ENCODE measurements at places on chromosomes 2 and 18. TPM values are rescaled to one million over a fixed set of nuclear protein-coding genes. Genes with fewer than 3 reads are reported as not detected.
A peak's percentile ranks its signal among the peaks of the same experiment; 100 is the strongest.

GALR1 gene
- not detected for total RNA-seq

CRYBA2 gene
- not detected for total RNA-seq

COL6A3 gene
- 30.3 TPM for total RNA-seq

PIKFYVE gene
- total RNA-seq: 12.6 TPM

FOXD4L1 gene
- not detected for total RNA-seq

SLC5A7 gene
- total RNA-seq: not detected

TFCP2L1 gene
- 29.9 TPM for total RNA-seq

CDH19 gene
- total RNA-seq: 0.38 TPM

PDE11A gene
- total RNA-seq: 0.12 TPM

TDRD15 gene
- total RNA-seq: not detected

SERPINB3 gene
- 349 TPM for total RNA-seq

DNA sequence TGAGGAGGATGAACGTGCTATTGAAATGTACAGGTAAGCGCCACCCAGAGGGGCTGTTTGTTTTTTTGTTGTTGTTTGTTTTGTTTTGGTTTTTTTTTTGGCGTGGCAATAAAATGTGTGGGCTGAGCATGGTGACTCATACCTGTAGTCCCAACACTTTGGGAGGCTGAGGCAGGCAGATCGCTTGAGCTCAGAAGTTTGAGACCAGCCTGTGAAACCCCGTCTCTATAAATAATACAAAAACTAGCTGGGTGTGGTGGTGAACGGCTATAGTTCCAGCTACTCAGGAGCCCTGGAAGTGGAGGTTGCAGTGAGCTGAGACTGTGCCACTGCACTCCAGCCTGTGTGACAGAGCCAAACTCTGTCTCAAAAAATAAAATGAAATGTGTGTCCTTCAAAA, 6.2 kb downstream of the PDCL3 start:
- H3K27ac ChIP-seq: no peak overlapping the region
- H3K27me3 ChIP-seq: no peaks in the 10 kb centered on the region
- H3K36me3 ChIP-seq: peaks cover 11% of the 10 kb centered on the region
- no peak overlapping the region for H3K4me3 ChIP-seq

DNA sequence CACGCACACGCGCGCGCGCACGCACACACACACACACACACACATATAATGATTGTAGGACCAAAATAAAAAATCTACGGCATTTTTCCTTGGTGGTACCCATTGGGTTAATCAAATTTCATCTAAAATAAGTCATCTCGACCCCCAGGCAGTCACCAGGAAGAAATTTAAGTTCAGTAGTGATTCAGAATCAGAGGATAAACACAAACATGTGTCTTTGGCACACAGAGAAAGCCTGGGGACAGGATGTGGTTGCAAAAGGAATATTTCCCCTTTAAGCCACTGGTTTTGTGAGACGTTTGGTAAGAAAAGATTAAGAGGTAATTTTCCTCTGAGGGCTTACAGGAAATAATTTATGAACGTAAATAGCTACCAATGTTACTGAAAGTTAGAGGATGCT, 171.6 kb upstream of the PIEZO2 start:
- H3K27me3 ChIP-seq: no peaks in the 10 kb centered on the region
- no peaks in the 10 kb centered on the region for H3K36me3 ChIP-seq
- H3K27ac ChIP-seq: no peak overlapping the region
- H3K4me3 ChIP-seq: no peak overlapping the region
- H3K4me1 ChIP-seq: no peaks in the 10 kb centered on the region
- DNase-seq: no peak

- no peak overlapping the region for H3K27ac ChIP-seq
- H3K4me3 ChIP-seq: no peak overlapping the region
Observed at GRCh38 chr2:173415431-173416381, 61.0 kb downstream of the CDCA7 start.

DNA sequence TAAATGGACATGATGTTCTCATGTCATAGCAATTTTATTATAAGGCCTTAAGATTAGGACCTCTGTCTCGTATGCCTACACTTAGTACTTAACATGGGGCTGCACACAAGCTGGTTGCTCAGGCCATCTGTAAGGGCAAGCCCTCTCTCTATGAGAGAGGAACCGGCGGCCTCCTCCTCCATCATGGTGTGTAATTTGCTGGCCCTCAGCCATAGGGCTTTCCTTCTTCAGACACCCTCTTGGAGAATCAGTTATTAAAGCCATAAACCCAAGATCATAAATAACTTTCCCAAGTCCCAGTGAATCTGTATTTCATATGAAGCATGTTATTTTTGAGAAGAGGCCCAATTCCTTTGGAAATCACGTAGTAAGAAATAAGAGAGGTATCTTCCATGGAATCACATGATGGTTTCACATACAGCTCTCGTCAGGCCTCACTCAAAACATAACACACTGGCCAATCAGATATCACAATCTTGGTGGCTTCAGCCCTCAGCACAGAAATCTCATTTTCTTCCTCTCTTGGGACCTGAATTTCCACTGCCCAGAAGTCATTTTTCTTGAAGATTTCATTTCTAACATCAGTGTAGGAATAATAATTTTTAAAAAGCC, 92.6 kb downstream of the RDH14 start:
- H3K4me1 ChIP-seq: no peaks in the 10 kb centered on the region
- no peaks in the 10 kb centered on the region for H3K27me3 ChIP-seq
- H3K4me3 ChIP-seq: no peak overlapping the region
- H3K27ac ChIP-seq: no peak overlapping the region

- no peaks in the 10 kb centered on the region for H3K36me3 ChIP-seq
- H3K4me3 ChIP-seq: no peak overlapping the region
- DNase-seq: no peak
- H3K27ac ChIP-seq: peak overlapping the region; percentile 17
- no peaks in the 10 kb centered on the region for H3K27me3 ChIP-seq
- peaks cover 13% of the 10 kb centered on the region for H3K4me1 ChIP-seq
Observed at GRCh38 chr2:42973726-42974125, 181.3 kb upstream of the HAAO start.

DNA sequence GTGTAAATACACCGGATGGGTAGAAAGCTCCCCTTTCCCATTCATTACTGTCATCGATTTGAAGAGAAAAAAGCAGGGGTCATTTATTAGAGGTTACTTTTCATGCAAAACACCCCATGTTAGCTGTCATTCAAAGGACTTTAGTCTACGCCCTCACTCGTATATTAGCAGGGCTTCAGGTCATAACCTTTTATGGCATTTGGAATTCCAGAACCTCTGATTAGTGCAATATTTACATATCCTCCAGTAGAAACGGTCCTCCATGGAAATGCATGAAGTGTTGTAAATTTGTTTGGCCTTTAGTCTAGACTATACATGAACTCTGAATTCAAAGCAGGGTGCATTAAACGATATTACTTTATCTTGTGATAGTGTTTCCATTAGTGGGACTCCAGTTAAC, 180.5 kb downstream of the ZNF516 start:
- no peaks in the 10 kb centered on the region for H3K27me3 ChIP-seq
- DNase-seq: no peak
- H3K36me3 ChIP-seq: no peaks in the 10 kb centered on the region

- no peaks in the 10 kb centered on the region for H3K27me3 ChIP-seq
- no peak overlapping the region for H3K4me3 ChIP-seq
- H3K27ac ChIP-seq: no peak overlapping the region
Observed at GRCh38 chr18:28043631-28044030, 133.3 kb downstream of the CDH2 start.

GRCh38 chr2:166675553-166675952, 181.5 kb upstream of the SCN7A start:
- no peaks in the 10 kb centered on the region for H3K27me3 ChIP-seq
- no peaks in the 10 kb centered on the region for H3K4me1 ChIP-seq
- no peaks in the 10 kb centered on the region for H3K36me3 ChIP-seq
- no peak overlapping the region for H3K4me3 ChIP-seq
- H3K27ac ChIP-seq: no peak overlapping the region
- no peak for DNase-seq

DNA sequence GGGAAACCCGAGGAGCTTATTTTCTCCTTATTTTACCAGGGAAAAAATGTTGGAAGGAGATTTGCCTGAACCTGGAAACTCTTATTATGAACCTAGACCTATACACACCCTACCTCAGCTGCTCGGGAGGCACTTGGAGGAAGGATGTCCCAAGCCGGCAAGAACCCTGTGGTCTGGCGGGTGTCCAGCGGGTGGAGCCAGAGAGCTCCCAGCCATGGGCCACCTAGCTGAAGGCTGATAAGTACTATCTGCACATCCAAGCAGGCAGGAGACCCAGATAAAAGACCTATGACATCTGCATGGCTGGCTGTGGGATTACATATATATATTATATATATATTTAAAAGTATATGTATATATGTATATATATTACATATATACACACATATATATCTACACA, 1.1 kb upstream of the SLC14A1 start:
- no peaks in the 10 kb centered on the region for H3K36me3 ChIP-seq
- no peaks in the 10 kb centered on the region for H3K4me1 ChIP-seq

DNA sequence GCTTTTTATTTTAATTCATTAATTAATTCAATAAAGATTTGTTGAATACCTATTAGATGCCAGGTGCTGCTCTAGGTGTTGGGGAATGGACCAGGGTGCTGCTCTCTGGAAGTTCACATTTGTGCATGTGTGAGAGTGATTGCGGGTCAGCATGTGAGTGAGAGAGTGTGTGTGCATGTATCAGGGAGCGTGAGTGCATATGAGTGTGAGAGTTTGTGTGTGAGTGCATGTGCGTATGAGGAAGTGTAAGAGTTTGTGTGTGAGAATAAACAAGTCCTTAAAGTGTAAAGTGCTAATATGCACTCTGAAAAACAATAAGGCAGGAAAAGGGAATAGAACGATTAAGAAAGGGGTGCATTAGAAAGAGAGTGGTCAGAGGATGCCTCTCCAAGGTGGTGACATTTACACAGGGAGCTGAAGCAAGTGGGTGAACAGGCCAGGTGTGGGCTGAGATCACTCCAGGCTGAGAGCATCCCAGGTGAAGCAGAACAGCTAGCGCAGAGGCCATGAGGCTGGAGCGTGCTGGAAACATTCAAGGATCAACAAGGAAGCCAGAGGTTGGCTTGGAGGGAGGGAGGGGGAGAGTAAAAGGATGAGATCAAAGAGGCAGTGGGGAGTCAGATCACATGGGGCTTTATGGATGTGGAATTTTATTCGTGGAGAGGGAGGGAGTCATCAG, 50.5 kb upstream of the SLC1A4 start:
- no peak for DNase-seq
- H3K4me1 ChIP-seq: peaks cover 9% of the 10 kb centered on the region
- no peaks in the 10 kb centered on the region for H3K27me3 ChIP-seq
- no peak overlapping the region for H3K27ac ChIP-seq
- no peak overlapping the region for H3K4me3 ChIP-seq
- H3K36me3 ChIP-seq: no peaks in the 10 kb centered on the region

GRCh38 chr18:21132398-21132918, 20.8 kb upstream of the ROCK1 start:
- H3K4me3 ChIP-seq: no peak overlapping the region
- no peaks in the 10 kb centered on the region for H3K36me3 ChIP-seq
- H3K27ac ChIP-seq: no peak overlapping the region
- no peak for DNase-seq
- H3K27me3 ChIP-seq: no peaks in the 10 kb centered on the region

DNA sequence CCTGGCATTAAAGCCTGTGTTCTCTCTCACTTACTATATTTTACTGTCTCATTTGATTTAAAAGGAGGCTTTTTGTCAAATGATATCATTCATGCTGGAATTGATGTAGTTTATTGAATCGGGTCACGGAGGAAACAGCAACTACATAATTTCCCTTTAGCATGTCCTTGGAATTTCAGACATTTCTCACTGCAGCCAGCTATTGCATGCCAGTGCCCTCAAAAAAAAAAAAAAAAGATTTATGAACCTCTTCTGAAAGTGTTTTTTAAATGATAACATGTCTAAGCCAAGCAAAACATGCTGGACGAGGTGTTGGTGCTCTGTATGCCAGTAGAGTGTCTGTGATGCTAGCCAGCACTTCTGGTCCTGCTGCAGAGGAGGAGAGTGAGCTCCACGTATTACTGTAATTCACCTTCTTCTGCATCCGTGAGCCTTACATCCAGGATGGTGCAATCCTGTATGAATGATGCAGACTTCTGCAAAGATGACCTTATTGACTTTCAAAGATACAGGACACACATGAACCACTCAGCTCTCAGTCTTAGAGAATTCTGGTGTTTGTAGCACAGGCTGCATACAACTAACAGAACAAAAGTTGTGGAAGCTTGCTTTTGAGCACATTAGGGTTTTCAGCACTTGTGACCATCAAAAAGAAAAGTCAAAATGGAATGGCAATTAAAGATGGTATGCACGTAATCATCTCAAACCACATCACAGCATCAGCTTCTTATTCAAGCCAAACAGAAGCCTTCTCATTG, 31.1 kb downstream of the UGP2 start:
- peaks cover 38% of the 10 kb centered on the region for H3K36me3 ChIP-seq
- DNase-seq: no peak

GRCh38 chr2:128446049-128446873, 127.6 kb upstream of the HS6ST1 start:
- no peak for DNase-seq
- no peaks in the 10 kb centered on the region for H3K27me3 ChIP-seq
- H3K4me1 ChIP-seq: peaks cover 6% of the 10 kb centered on the region
- H3K4me3 ChIP-seq: no peak overlapping the region
- no peaks in the 10 kb centered on the region for H3K36me3 ChIP-seq
- no peak overlapping the region for H3K27ac ChIP-seq

- DNase-seq: no peak
- H3K36me3 ChIP-seq: no peaks in the 10 kb centered on the region
- H3K4me1 ChIP-seq: no peaks in the 10 kb centered on the region
- H3K27ac ChIP-seq: no peak overlapping the region
Observed at GRCh38 chr2:24024018-24024417, 14.1 kb downstream of the MFSD2B start.

- DNase-seq: no peak
- no peak overlapping the region for H3K27ac ChIP-seq
- H3K4me1 ChIP-seq: no peaks in the 10 kb centered on the region
- H3K4me3 ChIP-seq: no peak overlapping the region
- no peaks in the 10 kb centered on the region for H3K27me3 ChIP-seq
Observed at GRCh38 chr2:7559791-7560190, 642.6 kb downstream of the RNF144A start.

DNA sequence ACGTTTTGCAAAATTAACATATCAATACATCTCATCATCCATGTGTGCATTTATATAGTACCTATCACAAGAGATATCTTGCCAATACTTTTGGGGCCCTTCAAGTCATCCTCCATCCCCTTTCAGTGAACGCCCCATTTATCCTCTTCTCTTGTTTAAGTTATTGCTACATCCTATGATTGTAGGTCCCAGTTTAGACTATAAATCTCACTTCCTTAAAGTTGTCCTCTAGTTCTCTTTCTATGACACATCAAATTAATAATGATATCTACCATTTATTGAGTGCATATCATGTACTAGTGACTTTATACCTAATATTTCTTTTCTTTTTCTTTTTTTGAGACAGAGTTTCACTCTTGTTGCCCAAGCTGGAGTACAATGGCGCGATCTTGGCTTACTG, 28.8 kb upstream of the FBXO11 start:
- no peaks in the 10 kb centered on the region for H3K27me3 ChIP-seq
- no peaks in the 10 kb centered on the region for H3K36me3 ChIP-seq
- no peak overlapping the region for H3K4me3 ChIP-seq
- no peak for DNase-seq

Data from esophagus squamous epithelium (tissue), 5 donors.